ENCODE measurements at places on chromosomes 5 and 9.

DNA sequence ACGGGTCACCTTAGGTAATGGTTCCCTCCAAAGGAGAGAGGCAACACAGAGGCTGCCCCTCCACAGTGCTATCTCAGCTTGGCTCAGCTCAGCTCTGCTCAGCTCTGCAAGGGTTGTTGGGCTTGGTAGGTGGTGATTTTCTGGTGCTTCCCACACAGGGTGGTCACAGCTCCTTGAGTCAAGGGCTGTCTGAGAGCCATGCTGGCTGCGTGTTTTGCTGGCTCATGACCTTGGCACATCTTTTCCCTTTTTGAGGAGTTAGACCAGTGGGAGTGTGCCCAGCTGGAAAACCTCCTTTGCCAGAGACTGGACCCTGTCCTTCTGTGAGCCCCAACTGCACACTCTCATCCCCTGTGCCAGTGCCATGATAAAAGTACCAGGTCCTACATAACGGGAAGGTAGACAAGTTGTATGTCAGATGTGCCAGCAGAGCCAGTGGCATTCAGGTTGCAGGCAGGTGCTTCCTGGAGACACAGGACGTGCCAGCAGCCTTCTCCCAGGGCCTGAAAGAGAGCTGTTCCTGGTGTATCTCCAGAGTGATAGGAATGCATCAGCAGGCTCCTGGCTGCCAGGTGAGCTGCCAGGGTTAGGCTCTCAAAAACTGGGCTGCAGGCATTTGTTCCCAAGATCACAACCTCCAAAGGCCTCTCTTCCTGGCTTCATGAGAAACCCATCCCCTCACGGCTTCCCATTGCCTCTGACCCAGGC lies 118.6 kb upstream of the CXCL14 start:
- DNase-seq, result no peak

DNA sequence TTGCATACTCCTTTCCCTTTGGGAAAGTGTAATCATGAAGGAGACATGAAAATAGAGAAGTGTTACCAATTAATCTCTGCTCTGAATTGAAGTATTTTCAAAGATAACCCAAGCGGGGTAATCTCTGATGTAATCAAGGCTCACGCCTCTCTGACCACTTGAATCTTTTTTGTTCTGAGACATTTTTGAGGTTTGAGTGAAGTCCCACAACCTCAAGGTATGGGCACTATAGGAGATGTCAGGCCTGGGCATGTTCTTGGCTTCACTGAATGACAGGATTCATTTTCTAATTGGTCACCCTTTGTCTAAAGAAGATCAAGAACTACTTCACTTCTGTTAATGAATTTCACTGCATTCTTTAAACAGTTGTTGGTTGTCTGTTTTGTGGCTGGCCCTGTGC lies 23.7 kb downstream of the ENHO start:
- no peak for DNase-seq

DNA sequence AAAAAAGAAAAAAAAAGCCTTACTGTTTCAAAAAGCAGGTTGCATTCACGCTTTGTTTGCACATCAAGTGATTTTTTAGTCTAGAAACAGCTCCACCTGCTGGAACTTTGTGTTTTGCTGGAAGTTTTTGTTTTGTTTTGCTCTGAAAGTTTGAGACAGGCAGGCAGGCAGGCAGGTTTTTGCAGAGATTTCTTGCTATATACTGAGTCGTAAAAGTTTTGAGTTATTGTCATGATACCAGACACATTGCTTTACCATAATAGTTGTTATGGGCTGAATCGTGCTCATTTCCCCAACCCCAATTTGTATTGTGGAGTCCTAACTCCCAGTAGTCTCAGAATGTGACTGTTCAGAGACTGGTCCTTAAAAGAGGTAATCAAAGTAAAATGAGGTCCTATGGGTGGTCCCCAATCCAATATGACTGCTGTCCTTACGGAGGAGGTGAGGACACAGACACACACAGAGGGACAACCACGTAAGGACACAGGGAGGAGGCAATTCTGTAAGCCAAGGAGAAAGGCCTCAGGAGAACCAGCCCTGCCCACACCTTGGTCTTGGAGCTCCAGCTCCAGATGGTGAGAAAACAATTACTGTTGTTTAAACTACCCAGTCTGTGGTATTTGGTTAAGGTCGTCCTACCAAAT lies 20.9 kb downstream of the OR2Y1 start:
- peak; percentile 2 for DNase-seq

- DNase-seq, result peak; percentile 42
These were observed 5.3 kb downstream of the ATOSB start for GRCh38 chr9:35110327-35110761.

DNA sequence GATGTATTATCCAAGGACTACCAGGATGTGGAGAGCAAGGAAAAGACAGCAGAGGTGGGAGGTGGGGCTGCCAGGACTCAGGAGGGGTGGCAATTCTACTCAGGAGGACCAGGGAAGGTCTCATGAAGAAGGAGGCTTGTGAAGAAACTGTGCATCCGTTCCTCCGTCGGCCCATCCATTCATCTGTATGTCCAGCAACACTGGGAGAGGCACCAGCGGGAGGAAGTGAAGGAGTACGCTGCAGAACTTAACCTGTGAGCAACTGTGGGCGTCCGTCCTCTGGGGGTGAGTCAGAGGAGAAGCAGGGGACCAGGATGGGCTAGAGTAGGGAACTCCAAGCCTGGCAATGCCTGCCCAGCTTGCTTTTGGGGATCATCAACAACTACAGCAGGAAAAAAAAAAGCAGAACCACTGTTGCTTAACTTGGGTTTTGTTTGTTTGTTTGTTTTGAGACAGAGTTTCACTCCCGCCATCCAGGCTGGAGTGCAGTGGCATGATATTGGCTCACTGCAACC lies 47.3 kb upstream of the NEURL1B start:
- DNase-seq, result no peak

DNA sequence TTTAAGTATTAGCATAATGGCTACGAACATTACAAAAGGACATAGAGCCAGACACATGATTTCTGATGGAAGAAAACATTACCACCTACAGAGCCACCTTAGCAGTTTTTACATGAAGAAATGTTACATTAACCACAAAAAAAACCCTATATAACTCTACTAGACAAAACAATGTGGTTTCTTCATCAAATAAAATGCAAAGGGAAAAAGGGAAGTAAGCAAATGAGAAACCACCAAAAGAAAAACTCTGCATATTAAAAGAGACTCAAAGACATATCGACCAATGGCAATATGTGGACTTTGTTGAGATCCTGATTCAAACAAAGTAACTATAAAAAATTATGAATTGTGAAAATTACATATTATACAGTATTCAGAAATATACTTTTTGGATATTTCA lies 132.7 kb downstream of the TSSK1B start:
- DNase-seq, result no peak

DNA sequence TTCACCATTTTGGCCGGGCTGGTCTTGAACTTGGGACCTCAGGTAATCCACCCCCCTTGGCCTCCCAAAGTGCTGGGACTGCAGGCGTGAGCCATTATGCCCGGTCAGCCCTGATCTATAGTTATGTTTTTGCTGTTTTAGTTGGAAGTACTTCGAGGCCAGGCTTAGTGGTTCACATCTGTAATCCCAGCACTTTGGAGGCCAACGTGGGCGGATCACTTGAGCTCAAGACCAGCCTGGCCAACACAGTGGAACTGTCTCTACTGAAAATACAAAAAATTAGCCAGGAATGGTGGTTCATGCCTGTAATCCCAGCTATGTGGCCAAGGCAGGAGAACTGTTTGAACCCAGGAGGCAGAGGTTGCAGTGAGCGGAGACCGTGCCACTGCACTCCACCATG lies 2.0 kb downstream of the HSPA9 start:
- no peak for DNase-seq

DNA sequence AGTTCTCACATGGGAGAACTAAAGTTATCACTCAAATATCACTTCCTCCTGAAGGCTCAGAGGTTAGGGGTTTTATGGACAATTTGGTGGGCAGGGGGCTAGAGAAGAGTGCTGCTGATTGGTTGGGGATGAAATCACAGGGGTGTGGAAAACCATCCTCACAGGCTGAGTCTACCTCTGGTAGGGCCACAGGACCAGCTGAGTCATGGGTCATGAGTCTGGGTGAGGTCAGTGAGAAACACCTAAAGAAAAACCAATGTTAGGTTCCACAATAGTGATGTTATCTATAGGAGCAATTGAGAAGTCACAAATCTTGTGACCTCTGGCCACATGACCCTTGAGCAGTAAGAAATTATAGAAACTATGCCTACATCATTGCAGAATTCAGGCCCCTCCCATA lies 203.3 kb upstream of the TARS1 start:
- no peak for DNase-seq

DNA sequence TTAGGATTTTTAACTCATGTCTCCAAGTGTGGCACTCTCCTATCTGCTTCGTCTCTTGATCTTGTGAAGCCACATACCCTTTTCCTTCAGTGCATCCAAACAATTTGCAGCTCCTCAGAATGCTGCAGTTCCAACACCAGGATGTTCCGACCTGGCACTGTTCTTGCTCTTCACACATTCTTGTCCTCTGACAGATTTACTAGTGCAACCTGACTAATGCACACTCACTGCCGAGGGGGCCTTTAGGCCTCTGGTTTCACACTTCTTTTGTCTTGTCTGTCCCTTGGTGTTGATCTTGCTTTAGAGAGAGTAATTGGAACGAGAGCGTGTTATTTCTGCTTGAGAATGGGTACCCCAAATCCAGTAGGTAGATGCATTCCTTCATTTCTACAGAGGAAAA lies 15.0 kb downstream of the ARHGAP26 start:
- DNase-seq, result no peak

DNA sequence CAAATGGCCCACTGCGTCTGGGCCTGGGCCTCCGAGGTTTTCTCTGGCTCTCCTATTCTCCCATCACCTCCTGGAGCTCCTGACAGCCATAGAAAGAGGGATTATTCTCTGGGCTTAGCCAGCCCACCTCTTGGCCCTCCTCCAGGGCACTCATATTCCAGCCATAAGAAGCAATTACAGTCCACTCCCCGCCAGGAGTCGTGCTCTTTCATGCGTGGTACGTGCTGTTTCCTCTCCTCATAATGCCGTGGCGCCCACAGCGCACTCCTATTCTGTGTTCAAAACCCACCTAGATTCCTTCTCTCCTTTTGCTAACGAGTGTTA lies 240.8 kb upstream of the ZNF462 start:
- DNase-seq, result no peak

DNA sequence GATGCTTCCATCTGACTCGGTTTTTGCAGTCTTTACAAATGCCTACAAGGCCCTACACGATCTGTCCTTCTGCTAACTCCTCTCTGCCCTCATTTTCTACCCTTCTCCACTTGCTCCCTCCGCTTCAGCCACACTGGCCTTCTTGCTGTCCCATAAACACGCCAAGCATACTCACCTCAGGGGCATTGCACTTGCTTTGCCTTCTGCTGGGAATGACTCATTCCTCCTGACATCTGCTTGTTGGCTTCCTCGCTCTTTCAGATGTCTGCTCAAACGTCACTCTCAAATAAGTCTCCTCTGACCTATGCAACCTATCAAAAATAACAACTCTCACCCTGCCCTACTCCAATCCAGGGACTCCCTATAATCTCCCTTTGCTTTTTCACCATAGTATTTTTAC lies 28.2 kb downstream of the CDC25C start:
- no peak for DNase-seq

DNA sequence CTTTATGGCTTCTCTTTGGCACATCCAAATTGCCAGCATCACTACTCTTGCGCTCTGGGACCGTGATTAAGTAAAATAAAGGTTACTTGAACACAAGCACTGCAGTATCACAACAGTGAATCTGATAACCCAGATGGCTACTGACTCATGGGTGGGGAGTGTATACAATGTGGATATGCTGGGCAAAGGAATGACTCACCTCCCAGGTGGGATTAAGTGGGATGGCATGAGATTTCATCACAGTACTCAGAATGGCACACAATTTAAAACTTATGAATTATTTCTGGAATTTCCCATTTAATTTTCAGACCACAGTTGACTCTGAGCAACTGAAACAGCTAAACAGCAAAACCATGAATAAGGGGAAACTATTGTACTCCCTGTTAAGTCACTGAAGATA lies 4.3 kb downstream of the GFM2 start:
- DNase-seq, result no peak

DNA sequence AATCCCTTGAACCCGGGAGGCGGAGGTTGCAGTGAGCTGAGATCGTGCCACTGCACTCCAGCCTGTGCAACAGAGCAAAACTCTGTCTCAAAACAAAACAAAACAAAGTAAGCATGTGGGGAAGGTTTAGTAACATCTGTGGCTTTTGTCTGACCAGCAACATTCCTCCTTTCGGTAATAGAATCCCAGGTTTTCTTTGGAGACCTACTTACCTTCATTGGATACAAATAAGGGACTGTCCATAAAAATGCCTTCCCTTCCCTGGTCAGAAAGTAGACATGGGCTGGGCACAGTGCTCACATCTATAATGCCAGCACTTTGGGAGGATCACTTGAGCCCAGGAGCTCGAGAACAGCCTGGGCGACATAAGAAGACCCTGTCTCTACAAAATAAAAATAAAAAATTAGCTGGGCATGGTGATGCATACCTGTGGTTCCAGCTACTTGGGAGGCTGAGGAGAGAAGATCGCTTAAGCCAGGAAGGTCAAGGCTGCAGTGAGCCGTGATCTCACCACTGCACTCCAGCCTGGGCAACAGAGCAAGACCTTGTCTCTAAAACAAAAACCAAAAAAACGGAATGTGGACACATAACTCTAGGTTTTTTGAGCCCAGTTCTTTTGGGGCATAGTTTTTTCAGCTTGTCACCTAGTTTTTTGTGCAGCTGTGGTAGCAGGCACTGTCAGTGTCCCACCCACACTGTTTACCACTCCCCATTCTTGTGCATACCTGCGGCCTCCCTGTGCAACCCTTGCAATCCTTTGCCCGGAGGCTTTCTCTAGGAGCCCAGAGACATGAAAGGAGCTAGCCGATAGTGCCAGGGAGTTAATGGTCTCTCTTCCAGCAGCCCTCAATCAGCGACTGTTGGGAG lies 9.0 kb upstream of the SPINK4 start:
- DNase-seq, result no peak

DNA sequence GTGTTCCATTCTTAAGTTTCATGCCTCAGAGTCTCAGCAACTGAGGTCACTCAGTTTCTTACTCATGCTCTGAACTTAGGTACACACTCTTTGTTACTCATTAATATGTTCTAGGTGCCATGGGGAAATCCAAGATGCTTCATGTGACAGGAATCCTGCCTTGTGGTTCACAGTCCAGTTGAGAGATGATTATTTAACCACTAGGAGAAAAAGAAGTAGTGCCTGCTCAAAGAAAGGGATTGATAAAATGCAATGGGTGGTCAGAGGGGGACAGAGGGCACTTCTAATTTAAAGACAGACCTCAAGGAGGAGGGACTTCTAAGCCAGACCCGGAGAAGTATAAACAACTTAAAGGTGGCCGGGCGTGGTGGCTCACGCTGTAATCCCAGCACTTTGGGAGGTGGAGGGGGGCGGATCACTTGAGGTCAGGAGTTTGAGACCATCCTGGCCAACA lies 69.0 kb downstream of the UGCG start:
- DNase-seq, result no peak
